ENCODE measurements at places on chromosomes 4 and X. TPM values are rescaled to one million over a fixed set of nuclear protein-coding genes. Genes with fewer than 3 reads are reported as not detected.

GRCh38 chrX:63935835-63936234, 150.8 kb upstream of the ARHGEF9 start:
- no peak for DNase-seq

The ADH1C gene
- polyA plus RNA-seq = not detected

GRCh38 chrX:69314436-69315348, 149.4 kb upstream of the PJA1 start:
- DNase-seq = no peak

DNA sequence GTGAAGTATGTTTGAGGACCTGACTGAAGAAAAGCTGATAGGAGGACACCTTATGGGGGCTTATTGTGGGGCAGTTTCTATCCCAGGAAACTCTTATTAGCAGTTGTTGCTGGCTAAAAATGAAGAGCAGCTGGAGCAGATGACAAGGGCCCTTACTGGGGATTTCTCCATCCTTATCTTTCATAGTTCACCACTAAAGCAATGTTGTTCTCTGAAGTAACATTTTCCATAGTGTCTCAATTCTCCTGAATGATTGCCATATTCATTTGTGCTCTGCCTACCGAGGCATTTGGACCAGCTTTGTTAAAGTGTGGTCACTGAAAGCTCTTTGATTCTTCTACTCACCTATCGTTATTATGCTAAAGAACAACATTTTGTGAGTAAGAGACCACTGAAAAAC, 7.7 kb downstream of the ENOX2 start:
- DNase-seq = no peak

The SMC1A gene
- polyA plus RNA-seq = 25.5 TPM

GRCh38 chr4:147354237-147354636, 126.7 kb upstream of the EDNRA start:
- DNase-seq = no peak

- DNase-seq = no peak
These were observed 40.6 kb upstream of the IL21 start for GRCh38 chr4:122661176-122662160.

DNA sequence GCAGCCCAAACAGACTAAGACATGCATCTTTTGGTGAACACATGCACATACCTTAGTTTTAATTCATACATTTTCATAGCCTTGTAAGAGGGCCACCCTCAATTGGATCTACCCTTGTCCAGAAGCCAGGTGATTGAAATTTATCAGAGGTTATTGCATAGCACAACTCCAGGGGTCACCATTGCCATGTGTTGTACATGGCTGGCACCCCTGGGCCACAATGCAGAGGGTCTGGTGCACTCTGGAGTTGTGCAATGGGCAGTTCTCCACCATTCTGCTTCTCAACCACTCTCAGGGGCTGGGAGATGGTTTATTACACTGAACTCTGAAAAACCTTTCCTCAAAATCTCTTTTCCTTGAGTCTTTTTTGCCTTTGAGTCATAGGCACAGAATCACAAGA, 184.4 kb upstream of the CXorf66 start:
- DNase-seq = no peak

GRCh38 chrX:78321809-78322208, 5.6 kb downstream of the CYSLTR1 start:
- DNase-seq = peak; percentile 81

DNA sequence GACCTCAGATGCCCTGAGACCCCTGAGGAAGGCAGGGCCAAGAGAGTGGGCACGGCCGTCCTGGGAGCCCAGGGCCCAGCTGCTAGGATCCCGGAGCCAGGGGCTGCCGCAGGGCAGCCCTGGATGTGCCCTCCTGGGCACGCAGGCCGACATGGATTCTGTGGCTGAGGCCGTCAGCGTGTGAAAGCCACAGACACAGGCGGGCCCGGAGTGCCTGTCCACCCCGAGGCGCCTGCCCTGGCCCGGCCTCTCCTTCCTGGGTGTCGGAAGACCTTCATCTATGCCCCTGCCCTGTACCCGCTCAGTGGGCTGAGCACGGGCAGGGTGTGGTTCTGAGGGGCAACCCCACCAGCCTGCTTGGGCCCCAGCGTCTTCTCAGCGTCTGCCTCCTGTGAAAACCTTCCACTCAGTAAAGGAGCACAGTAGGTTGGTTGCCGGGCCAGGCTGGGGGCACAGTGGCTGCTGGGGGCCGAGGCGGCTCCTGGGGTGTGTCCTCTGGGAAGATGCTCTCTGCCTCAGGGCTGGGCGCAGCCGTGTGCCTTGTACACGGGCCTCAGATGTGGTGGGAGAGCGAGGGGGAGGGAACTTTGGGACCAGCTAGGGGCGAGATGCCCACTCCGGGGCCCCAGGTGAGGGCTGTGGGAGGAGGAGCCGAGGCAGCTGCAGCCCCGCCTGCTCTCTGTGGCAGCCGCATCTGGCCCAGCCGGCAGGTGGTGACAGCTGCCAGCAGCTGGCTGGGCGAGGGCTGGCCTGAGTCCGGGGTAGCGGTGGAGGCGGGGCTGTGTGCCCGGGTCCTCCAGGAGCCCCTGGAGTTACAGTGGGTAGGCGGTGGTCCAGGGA, 20.8 kb downstream of the FGFRL1 start:
- DNase-seq = no peak

GRCh38 chr4:126850286-126850685, 782.5 kb upstream of the INTU start:
- no peak for DNase-seq

DNA sequence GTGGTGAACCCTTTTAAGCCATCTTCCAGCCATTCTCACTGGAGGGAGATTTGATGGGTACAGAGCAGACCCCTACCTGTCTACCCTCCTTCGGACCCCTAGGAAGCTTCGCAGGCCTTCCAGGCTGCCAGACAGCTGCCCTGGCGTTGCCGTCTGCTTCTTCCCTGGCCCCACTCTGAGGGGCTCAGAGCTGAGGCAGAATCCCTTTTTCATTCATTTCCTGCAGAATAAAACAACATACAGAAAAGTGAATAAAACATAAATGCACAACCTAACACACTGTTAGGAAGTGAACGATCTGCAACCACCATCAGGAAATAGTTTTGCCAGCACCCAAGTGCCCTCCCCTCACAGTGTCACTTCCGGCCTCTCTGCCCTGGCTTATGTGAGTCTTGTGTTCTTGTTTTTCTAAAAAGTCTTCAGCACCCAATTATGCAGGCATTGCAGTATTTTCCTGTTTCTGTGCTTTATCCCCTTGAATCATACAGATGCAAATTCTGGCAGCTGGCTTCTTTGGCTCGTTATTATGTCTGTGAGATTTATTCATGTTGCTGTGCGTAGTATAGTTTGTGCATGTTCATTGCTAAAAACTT, 5.6 kb upstream of the ADD1 start:
- peak; percentile 72 for DNase-seq

All from CD14-positive monocyte (primary cell).